ENCODE measurements at places on chromosomes 13 and 19. TPM values are rescaled to one million over a fixed set of nuclear protein-coding genes. Genes with fewer than 3 reads are reported as not detected.

Gene ZSCAN22
- total RNA-seq: 5.2 TPM

Gene UBE2L5
- total RNA-seq: not detected

Gene ABCA7
- total RNA-seq: 3.0 TPM

Gene CD79A
- not detected for total RNA-seq

Gene SMIM17
- total RNA-seq: not detected

Gene AMER2
- total RNA-seq: not detected

Gene ANKRD24
- total RNA-seq: 0.42 TPM

Gene SACS
- 73.0 TPM for total RNA-seq

Gene SHISA2
- total RNA-seq: 0.35 TPM

Gene GRIN2D
- total RNA-seq: 0.21 TPM

Gene HOMER3
- total RNA-seq: 73.3 TPM

Gene NDUFA7
- total RNA-seq: 39.4 TPM

Gene BCL3
- 4.0 TPM for total RNA-seq

Gene RDH8
- not detected for total RNA-seq

Gene SYT3
- total RNA-seq: not detected

Gene TEX26
- total RNA-seq: not detected

Gene ACP7
- 6.4 TPM for total RNA-seq

Gene KLK3
- not detected for total RNA-seq

Gene LIN7B
- total RNA-seq: 3.2 TPM

Gene KLK1
- total RNA-seq: not detected

Gene PRRG2
- 0.70 TPM for total RNA-seq

Gene MYO1F
- total RNA-seq: not detected

Gene TSC22D1
- 148 TPM for total RNA-seq

Gene LGI4
- not detected for total RNA-seq

Gene FUT6
- total RNA-seq: not detected

Gene DCT
- 2.2 TPM for total RNA-seq

Gene KLHL1
- not detected for total RNA-seq

Gene TNFRSF19
- 2.0 TPM for total RNA-seq

Gene ZNF99
- total RNA-seq: not detected

Gene BRME1
- total RNA-seq: 2.0 TPM

Gene USE1
- 36.4 TPM for total RNA-seq

Gene ZNF208
- not detected for total RNA-seq

Gene HSPB6
- not detected for total RNA-seq

Gene EDNRB
- not detected for total RNA-seq

Gene URAD
- not detected for total RNA-seq

Gene FCHO1
- 0.53 TPM for total RNA-seq

Gene ZNF414
- 8.5 TPM for total RNA-seq

Gene ACOD1
- total RNA-seq: not detected

Gene GPC5
- 0.14 TPM for total RNA-seq

Gene SIRT6
- 18.5 TPM for total RNA-seq
